Glutamatergic neuron (in vitro differentiated cells): ENCODE measurements at places on chromosomes 1 and 21.

DNA sequence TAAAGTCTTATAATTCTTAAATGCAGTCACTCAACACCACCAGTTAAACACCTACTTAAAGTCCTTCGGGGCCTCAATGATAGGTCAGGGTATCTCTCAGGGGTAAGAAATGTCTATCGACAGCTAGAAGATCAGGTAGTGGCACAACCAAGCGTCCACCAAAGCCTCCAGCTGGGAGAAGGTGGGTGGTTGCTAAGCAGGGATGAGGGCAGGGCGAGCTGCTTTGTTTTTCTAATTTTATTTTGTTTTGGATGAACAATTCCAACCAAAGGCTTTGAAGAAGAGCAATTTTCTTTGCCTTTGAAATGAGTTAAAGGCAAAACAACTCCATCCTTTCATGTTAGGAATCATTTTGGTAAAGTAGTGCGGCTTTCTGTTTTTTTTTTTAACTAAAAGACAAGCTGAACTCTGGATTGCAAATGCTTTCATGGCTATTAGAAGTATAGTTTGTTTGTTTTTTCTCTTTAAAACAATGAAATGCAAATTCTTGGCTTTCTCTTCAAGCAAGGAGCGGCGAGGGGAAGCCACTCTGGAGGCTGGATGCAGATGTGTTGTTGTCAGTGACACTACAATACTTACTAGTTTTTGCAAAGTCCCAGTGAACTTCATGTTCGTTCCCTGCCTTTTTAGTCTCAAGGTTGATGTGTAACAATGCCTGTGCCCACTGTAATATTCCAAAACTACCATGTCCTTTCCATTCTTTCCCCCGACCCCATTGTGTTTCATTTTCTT lies 106.0 kb downstream of the MRPS6 start:
- DNase-seq: no peak

- peak; percentile 60 for DNase-seq
Measured at GRCh38 chr1:77533660-77534305, 148.7 kb downstream of the ZZZ3 start.

DNA sequence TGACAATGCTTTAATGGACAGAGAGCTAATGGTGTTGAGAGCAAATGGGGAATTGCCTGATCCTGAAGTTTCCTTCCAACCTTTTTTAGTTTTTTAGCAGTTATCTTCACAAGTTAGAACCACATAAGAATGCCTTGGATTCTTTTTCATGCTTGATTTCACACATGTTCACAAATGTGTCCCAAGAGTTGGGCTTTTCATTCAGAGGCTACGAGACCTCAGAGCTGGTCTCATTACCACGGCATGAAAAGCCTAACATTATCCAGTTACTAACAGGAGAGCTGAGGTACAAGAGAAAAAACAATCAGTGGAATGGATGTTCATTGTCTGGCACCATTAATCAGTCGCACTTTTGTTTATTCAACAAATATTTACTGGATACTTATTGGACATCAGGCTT lies 340.6 kb downstream of the ZNF326 start:
- DNase-seq: no peak

DNA sequence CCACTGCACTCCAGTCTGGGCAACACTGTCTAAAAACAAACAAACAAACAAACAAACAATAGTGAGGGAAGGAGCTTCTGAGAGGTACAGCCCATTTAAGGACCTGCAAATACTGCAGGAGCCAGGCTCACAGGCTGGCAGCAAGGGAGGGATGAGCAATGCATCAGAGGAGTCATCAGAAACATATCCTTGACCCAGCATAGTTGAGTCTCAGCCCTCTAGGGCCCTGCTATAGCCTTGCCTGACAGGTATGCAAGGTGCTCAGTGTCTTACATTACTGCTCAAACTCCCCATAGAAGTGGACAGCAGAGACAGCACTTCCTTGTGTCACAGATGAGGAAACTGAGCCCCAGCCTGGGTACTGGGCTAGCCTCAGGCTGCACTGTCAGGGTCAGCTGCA lies 7.3 kb upstream of the TTC4 start:
- DNase-seq: no peak

- DNase-seq: peak; percentile 76
Measured at GRCh38 chr1:236064674-236065508, at the start of gene NID1. Gene NID1 (minus strand): TSS chr1:236065090. CDS start chr1:236065079, 11 bp downstream.

DNA sequence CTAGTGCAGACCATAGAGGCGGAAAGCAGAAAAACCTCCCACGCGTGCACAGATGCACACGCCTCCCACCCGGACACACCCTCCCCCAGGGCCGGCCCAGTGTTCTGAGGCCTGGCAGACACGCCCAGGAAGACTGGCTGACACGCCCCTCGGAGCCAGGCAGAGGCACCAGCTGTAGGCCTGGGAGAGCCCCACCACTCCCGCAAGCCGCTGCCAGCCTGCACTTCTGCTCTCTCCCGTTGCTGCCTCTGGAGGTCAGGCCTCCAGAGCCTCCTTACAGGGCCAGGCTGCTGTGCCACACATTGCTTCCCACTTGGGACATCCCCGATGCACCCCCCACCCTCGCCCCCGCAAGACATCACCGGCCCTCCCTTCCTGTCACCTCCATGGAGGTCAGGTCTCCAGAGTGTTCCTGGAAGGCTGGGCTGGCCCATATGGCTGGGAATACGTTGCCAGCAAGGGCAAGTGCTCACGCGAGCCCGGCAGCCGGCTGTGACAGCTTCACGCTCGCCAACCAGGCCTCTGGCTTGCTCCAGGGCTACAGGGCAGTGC lies 40.4 kb downstream of the CASZ1 start:
- peak; percentile 81 for DNase-seq

DNA sequence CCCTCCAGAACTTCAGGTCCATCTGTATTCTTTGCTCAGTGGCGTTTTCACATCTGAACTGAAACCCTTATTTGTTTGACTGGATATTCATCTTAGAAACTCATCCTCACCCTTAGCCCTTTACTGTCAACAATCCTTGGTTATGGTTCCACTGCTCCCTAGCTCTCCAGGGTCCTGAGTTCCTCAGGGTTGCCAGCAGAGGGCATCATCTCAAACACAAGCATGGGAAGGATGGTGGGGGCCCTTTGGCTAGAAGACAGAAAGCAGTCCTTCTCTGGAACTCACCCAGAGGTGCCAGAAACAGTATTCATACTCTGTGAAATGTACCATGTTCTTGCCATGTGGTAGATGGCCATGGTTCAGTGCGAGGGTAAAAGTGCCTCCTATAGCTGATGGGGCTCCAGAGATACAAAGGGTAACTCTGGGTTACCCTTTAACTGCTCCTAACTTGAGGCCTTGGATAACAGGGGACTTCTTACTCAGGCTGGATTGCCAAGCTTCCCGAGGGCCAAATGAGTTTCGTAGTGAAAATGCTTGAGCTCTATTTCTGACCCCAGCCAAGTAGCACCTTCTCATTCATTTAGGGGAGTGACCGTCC lies 11.3 kb downstream of the NCSTN start:
- peak; percentile 49 for DNase-seq

DNA sequence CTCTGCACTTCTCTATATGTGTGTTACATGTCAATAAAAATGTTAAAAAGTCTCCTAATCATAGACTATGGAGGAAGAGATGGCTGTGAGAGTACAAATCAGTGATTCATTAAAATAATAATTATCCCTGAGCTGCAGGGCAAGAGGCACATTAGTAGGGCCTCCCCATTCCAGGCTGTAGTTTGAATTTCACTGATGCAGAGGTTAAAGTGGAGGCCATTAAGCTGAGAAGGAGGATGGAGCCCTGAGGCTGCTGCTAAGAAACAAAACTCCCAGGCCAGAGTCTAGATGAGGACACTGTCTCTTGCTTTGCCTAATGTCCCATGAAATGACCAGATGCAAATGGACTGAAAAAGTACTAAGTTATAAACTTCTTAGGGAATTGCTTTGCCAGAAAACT lies 89.1 kb upstream of the WDR26 start:
- no peak for DNase-seq

DNA sequence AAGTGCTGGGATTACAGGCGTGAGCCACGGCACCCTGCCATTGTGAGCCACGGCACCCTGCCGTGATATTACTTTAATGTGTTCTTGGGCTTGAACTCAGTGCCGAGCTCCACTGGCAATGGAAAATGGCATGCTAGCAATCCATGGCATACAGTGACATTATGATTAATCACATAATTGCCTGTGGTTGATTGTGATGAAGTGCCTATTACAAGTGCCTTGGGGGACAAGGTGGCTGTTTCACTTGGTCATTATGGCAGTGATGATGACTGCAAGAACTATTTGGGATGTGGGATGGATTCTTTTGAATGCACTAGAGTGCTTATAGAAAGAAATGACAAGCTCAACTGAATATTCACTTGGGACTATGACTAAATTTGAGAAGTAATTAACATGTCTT lies 22.3 kb upstream of the HPCAL4 start:
- no peak for DNase-seq

GRCh38 chr1:45787905-45788304 lies 15.5 kb upstream of the MAST2 start:
- DNase-seq: no peak

- no peak for DNase-seq
Measured at GRCh38 chr1:156342166-156342955, 4.0 kb downstream of the TSACC start.

GRCh38 chr1:232917053-232917452 lies 33.4 kb upstream of the NTPCR start:
- no peak for DNase-seq

DNA sequence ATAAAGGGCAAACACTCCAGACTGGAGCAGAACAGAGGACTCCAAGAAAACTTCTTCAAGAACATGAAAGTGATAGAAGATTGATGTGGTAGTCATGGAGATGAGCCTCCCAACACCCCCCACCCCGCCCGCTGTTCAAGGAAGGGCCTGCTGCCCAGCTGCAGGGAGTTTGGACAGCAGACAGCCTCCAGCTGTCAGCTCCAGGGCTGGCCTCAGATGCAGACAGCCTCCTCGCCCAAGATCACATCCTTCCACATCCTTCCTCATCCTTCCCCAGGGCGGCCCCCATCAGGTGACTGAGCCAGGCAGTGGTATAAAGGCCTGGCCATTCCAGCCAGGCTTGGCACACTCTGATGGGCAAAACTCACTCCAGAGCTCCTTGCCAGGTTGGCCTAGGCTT lies 24.6 kb downstream of the HMGN2 start:
- DNase-seq: no peak

GRCh38 chr1:6329851-6330250 lies 63.7 kb downstream of the ACOT7 start:
- no peak for DNase-seq

DNA sequence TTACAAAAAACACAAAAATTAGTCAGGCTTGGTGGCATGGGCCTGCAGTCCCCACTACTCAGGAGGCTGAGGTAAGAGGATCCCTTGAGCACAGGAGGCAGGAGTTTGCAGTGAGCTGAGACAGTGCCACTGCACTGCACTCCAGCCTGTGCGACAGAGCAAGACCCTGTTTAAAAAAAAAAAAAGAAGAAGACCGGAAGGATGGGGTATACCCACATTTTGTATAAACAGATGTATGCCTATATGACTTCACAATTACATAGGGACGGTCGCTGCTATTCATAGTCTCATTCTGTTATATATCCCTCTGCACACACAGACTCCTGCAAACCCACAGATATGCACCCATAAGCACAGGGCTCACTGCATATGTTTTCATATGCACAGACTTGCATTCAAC lies 12.7 kb downstream of the LCK start:
- DNase-seq: no peak

DNA sequence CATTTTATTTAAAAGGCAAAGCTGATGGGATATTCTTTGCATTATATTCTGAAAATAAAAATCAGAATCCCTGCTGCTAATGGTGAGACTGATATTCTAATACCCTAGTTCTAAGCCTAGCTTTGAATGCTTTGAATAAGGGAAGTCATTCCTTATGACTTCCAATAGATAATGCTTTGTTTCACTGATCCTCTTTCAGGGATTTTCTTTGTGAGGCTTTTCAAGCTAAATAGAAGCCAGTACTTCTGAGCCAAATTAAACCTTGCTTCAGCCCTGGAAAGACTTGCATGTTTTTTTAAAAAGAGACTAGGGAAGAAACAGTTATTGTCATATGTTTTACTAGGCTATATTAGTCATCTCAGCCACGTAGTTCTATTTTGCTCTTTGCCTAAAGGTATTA lies 68.5 kb upstream of the CACYBP start:
- DNase-seq: no peak

GRCh38 chr1:5617179-5617520 lies 375.1 kb downstream of the NPHP4 start:
- DNase-seq: no peak

GRCh38 chr1:17624611-17625233 lies 85.2 kb downstream of the ARHGEF10L start:
- DNase-seq: no peak

DNA sequence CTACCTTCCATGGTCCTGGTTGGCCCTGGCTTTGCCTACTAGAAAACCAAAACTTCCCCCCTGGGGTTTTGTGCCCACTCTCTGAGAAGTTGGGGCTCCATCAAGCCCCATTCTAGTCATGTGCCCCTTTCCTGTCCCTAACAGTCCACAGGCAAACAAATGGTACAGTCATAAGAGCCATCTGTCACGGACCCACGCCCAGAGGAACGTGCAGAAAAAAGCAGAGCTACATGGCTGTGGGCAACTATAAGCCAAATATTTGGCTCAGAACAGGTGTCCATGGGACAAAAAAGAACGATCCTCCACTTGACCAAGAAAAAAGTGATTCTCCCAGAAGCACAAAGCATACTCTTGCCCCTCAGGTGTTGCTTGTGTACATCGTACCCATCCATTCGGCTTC lies 14.6 kb upstream of the TRNAU1AP start:
- DNase-seq: no peak

DNA sequence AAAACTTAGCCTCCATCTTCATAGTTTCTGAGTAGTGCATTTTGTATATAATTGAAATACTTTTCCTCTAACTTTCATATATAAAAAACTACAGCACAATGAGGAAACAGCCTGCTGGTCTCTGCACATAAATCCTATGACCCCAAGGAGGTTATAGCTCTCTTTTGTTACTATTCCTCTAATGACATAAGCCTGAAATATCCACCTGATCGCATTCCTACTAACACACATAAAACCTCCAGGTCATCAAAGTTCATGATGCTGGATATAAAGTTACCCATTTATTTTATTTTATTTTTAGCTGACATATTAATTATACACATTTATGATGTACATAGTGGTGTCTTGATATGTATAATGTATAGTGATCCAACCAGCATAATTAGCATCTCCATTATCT lies 1042.0 kb upstream of the B3GALT2 start:
- no peak for DNase-seq

DNA sequence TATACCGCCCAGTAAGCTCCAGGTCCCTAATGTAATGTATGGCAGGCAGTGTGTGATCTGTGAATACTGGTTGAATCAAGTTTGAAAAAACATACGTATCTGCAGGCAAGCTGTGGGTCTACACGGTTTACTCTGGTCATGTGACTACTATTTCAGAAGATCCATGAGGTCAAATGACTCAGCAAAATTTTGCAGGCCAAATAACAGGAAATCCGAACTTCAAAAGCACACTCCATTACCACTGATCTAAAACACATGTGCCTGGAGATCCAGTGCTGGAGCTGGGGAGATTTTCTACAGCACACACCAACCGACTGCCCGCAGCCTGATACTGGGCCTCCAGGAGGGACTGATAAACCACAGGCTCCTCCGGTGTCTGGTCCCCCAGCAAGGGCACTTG lies 64.5 kb upstream of the SLC44A3 start:
- no peak for DNase-seq
